ENCODE measurements at places on chromosomes 3 and 15. TPM values are rescaled to one million over a fixed set of nuclear protein-coding genes. Genes with fewer than 3 reads are reported as not detected.

LCMT2 gene
- total RNA-seq, result 3.7 TPM

KNG1 gene
- 1,019 TPM for total RNA-seq

SERINC4 gene
- 0.18 TPM for total RNA-seq

CYP1A2 gene
- total RNA-seq, result 120 TPM

VGLL3 gene
- total RNA-seq, result 0.33 TPM

- DNase-seq, result no peak
Measured at GRCh38 chr3:17039594-17039993, 154.8 kb downstream of the PLCL2 start.

DNA sequence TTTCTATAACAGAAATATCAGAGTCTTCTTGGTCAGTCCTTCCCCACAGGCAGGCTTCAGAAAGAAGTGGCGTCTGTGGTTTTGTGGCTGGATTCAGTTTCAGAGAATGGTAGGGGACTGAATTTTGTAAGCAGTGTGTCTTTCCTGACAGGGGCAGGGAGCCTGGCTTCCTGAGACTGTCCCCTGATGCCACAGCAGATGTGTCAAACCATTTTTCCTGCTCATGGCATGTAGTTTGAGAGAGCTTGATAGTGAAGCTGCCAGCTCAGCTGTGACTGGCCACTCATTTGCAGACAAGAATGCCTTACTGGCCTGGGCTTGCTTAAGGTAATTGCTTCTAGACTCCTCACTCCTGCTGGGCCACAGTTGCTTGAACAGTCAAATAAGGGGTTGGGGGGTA lies 26.4 kb downstream of the LARS2 start:
- DNase-seq, result no peak

- DNase-seq, result peak; percentile 41
Measured at GRCh38 chr3:42696356-42697288, 6.0 kb downstream of the HHATL start.

DNA sequence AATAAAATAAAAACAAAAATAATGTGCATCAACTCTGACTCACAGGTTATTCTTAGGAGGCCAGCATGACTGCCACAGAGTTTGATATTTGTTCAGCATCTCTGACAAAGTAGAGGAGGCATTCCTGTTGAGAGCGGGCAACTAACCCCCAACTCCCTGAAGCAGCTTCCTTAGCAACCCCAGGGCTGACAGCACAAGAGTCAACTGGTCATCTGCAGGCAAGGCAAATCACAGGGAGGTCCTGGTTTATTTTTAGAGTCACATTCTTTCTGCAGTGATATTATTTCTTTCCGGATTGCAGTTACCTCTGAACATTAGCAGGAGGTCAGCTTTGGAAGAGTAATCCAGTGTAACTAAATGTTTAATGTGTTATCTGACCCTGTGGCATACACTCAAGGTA lies 273.0 kb downstream of the PLCL2 start:
- no peak for DNase-seq

DNA sequence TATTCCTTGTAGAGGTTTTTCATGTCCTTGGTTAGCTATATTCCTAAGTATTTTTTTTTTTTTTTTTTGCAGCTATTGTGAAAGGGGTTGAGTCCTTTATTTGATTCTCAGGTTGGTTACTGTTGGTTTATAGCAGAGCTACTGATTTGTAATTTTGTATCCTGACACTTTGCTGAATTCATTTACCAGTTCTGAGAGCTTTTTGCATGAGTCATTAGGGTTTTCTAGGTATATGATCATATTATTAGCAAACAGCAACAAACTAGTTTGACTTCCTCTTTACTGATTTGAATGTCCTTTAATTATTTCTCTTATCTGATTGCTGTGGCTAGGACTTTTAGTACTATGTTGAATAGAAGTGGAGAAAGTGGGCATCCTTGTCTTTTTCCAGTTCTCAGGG lies 737.4 kb downstream of the ZNF385D start:
- DNase-seq, result no peak

- no peak for DNase-seq
Measured at GRCh38 chr3:13105896-13106250, 32.6 kb upstream of the IQSEC1 start.

DNA sequence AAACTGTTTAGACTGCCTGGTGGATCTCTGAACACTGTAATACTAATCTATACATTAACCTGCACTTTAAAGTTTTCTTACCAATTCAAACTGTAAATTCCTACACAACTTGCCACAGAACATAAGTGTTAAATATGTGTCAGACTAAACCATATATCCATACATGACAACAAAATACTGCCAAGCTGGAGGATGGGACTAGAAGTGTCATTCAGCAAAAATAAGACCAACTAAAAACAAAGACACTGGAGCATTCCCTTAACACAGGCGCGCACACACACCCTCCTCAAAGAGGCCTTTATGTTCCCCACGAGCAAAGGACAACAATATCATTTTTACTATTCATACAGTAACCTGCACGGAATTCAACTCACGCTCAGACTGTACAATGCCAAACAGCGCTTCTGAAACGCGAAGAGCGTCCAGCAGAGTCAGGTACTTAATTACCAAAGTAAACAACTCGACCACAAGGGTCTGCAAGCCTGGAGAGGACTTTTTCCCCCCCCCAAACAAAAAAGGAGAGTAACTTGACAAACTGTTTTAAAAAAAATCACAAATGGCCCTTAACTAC lies 1.1 kb downstream of the DCUN1D1 start:
- DNase-seq, result no peak

DNA sequence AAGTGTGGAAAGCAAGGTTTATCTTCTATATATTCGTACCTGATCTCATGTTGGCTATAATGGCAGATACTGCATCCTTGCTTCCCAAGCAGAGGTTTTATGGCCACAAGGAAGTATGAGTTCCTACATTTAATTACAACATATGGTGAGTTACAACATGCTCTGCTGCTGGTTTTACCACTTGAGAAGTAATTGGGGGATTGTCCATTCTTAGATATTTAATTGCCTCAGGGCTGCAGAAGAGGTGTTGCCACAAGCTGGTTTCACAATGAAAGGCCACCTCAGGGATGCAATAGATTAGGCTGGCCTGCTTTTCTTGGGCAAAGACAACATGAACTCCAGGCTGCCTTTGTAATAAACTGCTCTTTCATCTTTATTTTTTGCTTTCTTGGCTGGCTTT lies 48.6 kb downstream of the RAP2B start:
- DNase-seq, result no peak

- DNase-seq, result no peak
Measured at GRCh38 chr3:106010829-106011228, 142.0 kb upstream of the CBLB start.

GRCh38 chr3:184953401-184953800 lies 141.4 kb downstream of the VPS8 start:
- no peak for DNase-seq

DNA sequence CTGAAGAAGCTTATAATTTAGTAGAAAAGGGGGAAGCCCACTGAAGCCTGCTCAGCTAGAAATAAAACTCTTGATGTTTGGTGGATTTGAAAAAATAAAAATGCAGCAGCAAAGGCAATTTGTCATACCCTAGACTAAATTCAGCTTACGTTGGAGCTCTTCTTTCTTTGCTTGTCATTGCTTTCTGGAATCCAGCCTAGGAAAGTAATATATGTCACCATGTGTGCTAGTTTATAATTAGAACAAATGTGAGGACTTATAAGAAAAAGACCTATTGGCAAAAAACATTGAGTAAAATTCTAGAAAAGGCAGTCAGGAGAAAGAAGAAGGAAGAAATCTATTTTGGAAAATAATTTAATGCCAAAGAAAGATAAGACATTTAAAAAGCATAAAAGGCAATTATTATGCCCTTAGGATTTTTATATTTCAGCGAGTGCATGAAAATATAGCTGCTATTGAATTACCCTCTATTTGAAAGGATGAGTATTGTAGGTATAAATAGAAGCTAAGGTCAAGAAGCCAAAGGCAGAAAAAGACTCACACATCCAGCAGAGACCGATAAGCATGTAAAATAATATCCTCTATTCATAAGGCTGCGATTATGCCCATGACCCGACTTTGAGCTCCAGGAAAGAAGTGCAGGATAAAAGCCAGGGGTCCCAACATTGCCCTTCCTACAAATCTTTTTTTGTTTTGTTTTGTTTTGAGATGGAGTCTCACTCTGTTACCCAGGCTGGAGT lies 10.6 kb upstream of the BTBD1 start:
- no peak for DNase-seq

- DNase-seq, result no peak
Measured at GRCh38 chr15:97652700-97653167, 307.8 kb upstream of the ARRDC4 start.

- DNase-seq, result no peak
Measured at GRCh38 chr3:74080056-74080461, 455.3 kb upstream of the PDZRN3 start.

GRCh38 chr15:39860200-39860599 lies 59.9 kb downstream of the GPR176 start:
- no peak for DNase-seq

Data from left lobe of liver (tissue), 2 donors.